Fibroblast of villous mesenchyme (primary cell): ENCODE measurements at places on chromosomes 2 and 18. TPM values are rescaled to one million over a fixed set of nuclear protein-coding genes. Genes with fewer than 3 reads are reported as not detected.

LRRTM4 gene
- not detected in 2 replicates for total RNA-seq

KCNS3 gene
- 3.0 and 7.4 TPM in 2 replicates for total RNA-seq

- no peak for DNase-seq
Observed at GRCh38 chr2:79573895-79574674, 61.2 kb downstream of the CTNNA2 start.

- DNase-seq, result peak; percentile 37
Observed at GRCh38 chr18:50203801-50204604, 9.1 kb upstream of the MYO5B start.

GRCh38 chr2:132757676-132758075 lies 87.7 kb upstream of the LYPD1 start:
- no peak for DNase-seq

NXPH2 gene
- total RNA-seq, result under 0.01 TPM in 1 of 2 replicates, not detected in the other

DNA sequence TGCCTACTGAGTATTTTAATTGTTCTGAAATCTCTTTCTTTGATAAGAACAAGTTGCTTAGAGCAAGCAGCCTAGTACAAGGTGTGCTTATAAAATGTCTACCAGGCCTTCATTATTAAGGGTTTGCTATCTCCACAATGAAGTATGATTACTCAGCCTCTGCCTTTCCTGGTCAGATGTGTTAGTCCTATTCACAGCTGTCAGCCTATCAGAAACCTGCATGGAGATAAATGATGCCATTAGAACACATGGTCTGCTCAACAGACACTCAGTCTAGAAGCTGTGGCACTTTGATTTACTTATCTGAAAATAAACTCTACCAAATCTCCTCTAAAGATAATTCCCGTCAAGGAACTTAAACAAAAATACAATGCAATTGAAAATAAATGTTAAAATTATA lies 448.7 kb downstream of the ERBB4 start:
- no peak for DNase-seq

DNA sequence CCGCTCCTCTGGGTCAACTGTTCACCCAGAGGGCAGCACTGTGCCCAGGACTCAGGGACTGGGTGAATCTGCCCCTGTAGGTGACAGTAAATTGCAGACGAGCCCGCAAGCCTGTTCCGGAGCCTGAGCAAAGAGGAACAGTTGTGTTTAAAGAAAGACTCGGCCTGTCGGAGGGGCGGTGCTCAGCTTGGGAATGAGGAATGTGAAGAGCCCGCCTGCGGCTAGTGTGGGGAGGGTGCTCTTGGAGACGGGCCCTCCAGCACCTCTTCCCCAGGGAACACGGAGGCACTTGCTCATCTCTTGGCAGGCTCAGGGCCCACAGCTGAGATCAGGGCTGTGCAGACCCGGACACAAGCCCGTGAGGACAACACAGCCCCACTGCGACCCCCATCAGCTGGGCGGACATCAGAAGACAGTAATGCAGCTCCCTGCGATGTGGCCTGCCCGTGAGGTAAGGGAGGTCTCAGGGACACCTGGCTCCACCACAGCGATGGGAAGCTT lies 299.0 kb downstream of the NDUFA10 start:
- DNase-seq, result no peak

DNA sequence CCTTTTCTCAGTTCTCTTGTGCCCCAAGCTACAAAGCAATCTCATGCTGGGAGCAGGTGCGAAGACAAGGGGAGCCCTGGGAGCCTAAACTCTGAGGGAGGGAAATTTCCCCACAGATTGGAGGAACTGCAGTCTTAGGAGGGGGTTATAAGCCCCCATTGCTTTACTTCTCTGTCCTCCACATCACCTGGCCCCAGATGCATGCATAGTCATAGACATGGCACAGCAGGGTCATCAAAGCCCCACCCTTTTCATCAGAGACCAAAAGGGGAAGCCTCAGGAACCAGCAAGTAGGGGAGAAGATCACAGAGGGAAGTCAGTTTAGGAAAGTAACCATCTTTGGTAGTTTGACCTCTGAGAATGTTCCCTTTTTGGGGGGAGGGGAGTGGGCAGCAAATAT lies 33.7 kb downstream of the LANCL1 start:
- DNase-seq, result no peak

DNA sequence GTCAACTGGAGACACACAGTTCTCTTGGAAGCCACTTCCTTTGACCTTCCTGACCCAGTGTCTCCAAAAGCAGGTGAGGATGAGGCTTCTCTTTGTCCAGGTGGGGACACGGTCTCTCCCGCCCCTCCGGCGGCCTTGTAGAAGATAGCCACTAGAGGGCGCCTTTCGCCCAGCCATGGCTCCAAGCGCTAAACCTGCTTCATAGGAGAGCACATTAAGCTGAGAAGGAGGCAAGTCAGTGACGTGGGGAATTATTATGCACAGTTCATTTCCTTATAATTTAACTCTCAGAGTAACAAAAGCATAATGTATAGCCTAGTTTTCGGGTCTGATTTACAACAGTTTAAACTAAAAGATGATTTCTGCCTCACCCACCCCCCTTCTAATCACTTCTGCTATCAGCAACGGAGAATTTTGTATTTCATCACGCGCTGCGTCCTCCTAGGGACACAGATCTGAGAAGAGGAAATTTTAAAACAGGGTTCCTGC lies 208.7 kb downstream of the ICOS start:
- peak; percentile 74 for DNase-seq

DNA sequence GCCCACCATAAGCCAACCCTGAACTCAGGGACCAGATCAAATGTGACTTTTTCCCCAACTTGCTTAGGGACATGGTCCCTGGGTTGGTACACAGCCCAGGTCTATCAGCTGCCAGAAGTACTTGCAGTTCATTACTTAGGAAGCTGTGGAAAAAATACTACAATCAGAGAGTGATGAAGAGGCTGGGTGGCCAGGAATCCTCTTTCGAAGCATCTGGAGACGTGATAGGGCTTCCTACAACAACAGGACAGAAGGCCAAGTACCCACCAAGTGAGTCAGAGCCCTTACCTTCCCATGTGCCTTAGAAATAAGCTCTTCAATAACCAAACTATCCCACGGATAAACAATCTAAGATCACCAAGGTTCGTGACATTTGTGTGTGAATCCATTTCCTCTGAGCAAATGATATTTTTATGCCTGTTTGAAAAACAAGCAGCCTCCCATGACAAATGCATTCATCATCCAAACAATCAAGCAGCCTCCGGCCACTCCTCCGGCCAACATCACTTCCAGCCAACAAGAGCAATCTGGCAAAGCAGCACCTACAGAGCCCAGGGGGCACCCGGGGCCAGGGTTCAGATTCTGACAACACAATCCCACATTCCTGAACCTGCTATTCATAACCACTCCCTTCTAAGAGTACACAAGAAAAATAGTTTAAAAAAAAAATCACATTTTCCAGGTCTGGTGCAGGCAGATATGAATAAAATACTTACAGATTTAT lies 26.4 kb downstream of the TBC1D8 start:
- peak; percentile 93 for DNase-seq

- DNase-seq, result peak; percentile 61
Observed at GRCh38 chr2:33135645-33136044, 188.9 kb downstream of the LTBP1 start.

DNA sequence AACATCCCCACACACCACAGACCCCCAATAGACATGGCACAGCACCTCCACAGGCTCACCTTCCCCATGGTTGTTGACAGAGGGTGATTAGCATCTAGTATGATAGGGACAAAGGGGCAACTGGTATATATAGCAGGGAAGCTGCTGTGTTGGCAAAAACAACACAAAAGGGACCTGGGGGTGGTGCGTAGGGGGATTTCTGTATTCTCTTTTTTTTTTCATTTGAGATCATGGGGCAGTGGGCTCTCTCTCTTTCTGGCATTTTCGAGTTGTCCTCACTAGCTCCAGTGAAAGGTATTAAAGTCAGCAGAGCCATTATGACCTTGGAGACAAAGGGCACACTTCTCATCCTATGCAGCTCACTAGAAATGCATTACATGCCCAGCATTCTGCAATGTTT lies at the start of gene CRYGA:
Gene CRYGA, minus strand, starts transcription at position 101 of the 400 bp plus-strand sequence. Its CDS starts 33 bp downstream, at position 68.
- no peak for DNase-seq

- peak; percentile 60 for DNase-seq
Observed at GRCh38 chr2:85324639-85325465, 2.9 kb downstream of the TGOLN2 start.

MATN3 gene
- 3.0 and 3.9 TPM in 2 replicates for total RNA-seq

- no peak for DNase-seq
Observed at GRCh38 chr2:233482616-233483015, 84.0 kb downstream of the USP40 start.

TCF23 gene
- total RNA-seq, result not detected in 2 replicates

MTLN gene
- total RNA-seq, result 45.8 and 75.7 TPM in 2 replicates

GRCh38 chr2:217650716-217651360 lies 352.0 kb downstream of the TNS1 start:
- DNase-seq, result peak; percentile 75

DNA sequence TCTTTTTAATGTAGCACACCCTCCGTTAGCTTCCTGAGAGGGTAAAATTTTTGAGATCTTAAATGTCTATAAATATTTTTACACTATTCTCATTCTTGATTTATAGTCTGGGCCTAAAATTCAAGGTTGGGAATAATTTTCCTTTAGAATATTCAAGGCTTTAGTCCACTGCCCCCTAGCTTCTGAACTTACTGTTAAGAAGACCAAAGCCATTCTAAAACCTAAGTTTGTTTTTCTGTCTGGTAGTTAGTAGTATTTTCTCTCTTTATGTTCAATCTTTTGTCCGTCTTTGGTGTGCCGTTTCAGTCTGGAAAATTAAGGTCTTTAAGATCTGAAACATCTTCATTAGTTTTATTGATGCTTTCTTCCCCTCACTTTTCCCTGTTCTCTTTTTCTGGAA lies 14.5 kb downstream of the OSBPL6 start:
- DNase-seq, result peak; percentile 19

DNA sequence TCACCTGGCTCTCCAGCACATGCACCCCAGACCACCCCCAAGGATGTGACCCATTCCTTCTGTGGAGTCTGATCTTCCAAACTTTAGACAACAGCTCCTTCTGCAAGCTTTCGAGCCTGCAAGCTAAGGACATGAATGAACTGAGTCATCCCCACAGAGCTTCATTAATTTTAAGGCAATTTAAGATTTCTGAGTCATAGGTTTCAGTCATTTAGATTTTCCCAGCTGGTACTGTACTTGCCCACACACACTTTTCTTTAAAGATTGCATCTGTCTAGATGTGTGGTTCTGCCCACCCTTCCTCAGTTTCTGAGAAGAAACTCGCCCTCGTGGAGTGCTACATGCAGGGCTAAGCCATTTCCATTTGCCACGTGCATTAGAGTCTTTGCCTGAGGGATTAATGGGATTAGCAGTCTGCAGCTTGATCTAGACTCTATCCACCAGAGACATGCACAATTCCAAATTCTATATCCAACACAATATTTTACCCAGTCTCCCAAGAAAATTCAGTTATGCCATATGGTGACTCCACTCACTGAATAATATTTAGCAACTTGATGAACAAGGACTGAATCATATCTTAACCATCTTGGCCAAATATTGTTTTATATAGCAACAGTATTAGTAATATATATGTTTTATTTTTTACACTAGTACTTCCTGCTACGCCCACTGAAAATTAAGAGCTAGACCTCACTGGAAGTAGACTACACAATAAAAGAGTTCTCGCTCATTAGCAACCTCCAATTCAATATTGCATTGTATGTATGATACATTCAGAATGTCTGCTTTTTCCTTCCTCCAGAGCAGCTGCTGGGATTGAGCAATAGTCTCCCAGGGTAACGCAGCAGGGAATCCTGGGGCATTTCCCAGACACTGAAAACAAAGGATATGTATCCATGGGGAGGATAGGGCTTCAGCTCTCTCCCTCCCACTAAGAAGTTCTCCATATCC lies 14.3 kb upstream of the TRIB2 start:
- peak; percentile 82 for DNase-seq

GRCh38 chr2:235594041-235594440 lies 100.2 kb downstream of the AGAP1 start:
- DNase-seq, result peak; percentile 90

- DNase-seq, result no peak
Observed at GRCh38 chr2:38873763-38874162, 2.0 kb downstream of the DHX57 start.

DNA sequence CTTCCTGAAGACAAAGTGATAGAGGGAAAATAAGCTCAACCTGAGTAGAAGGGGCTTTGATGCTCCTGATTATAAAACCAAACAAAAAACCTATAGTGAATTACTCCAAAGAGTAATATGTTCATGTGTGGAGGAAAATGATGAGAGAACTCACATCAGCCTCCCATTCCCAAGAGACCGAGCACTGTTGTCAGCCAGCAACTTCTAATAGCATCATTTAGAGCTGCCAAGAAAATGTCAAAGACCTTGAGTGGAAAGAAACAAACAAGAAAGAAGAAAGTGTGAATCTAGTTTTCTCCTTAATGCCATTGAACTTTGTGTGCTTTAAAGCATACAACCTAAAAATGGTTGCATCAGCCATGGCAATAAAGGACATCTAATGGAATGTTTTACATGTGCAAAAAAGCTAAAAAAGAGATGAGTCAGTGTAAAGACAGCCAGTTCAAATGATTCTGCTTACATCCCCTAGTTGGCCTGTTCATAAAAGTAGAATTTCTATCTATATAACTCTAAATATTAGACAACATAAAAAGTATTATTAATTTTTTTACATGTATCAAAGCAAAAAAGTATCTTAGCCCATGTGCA lies 1066.2 kb downstream of the TDRD15 start:
- no peak for DNase-seq

OR6B2 gene
- not detected in 2 replicates for total RNA-seq

DNA sequence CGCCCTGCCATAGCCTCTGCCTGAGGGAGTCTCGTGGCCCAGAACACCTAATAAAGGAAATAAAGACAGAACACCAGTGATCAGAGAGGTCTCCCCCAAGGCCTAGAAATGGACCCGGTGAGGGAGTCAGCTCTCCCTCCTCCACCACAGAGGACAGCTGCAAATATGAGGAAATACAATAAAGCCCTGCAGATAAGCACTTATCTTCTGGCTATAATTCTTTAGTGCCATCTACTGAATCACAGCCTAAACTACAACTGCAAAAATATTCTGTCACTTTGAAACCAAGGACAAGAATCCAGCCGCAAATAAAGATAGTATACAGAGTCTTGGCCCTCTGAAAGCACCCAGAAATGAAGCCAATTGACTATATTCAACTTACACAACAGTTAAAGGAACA lies 42.4 kb upstream of the TACR1 start:
- peak; percentile 33 for DNase-seq

AMER3 gene
- not detected in 2 replicates for total RNA-seq
